Muscle of arm (tissue), 14 donors: ENCODE measurements at places on chromosomes 3 and 15.

- no peak for DNase-seq
Observed at GRCh38 chr3:54206874-54207273, 84.5 kb downstream of the CACNA2D3 start.

DNA sequence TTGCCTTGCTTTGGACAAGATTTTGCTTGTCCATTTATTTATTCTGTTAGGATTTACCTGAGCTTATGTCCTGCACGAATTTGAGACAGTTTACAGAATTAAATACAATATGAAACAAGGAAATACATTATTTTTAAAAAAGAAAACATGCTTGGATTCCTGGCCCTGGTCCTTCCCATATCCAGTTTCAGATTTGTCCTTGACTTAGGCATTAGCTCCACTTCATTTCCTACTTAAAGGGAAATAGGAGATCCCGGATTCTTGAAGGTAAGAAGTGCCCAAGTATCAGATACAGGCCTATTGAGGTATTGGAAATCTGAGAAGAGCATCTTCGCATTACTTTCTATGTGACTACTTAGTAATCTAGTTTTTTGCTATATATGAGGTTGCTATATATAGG is 672.0 kb downstream of the SI start:
- no peak for DNase-seq

GRCh38 chr3:149957361-149958125 is 13.2 kb downstream of the PFN2 start:
- no peak for DNase-seq

GRCh38 chr15:38758043-38758442 is 193.4 kb upstream of the RASGRP1 start:
- peak; percentile 10 for DNase-seq

GRCh38 chr3:71251156-71251775 is 332.3 kb downstream of the FOXP1 start:
- no peak for DNase-seq

DNA sequence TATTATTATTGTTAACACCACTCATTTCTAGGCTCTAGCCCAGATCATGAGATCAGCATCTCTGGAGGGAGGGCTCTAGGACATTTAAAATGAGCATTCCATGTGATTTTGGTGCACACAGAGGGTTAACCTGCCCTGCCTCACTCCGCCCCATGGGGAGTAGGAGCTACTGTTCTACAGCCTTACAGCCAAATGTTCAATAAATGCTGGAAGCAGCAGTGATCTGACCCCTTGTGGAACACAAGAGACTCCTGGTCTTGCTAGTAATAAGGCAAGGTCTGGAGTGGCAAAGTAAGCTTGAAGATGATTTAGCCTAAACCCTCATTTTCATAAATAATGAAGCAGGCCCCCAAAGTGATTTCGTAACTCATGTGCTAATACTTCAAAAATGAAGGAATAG is 166.4 kb upstream of the EOMES start:
- no peak for DNase-seq
